ENCODE measurements at places on chromosomes 3 and 15. TPM values are rescaled to one million over a fixed set of nuclear protein-coding genes. Genes with fewer than 3 reads are reported as not detected.

BDH1 gene
- 28.1 TPM for polyA plus RNA-seq

DNA sequence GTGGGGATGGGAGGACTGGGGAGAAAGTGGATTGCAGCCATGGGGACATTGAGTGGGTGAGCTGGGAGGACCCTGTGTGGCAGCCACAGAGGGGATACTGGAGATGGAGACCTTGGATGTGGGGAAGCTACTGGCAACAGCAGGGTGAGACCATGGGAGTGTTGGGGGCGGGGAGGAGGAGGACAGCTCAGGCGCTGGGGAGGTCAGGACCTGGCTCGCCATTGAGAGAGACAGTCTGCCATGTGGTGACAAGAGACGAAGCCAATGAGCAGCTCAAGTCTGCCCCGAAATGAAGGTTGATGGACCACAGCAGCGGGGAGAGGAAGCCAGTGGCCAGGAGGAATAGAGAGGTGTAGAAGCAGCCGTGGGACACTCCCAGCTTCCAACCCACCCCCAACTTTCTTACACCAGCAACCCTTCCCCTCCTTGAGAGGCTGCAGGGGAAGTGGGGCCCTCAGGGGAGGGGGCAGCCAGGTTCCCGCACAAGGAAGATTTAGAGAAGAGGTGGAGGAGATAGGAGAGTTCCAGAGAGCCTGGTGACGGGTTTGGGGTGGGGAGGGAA is 118.1 kb downstream of the ASB7 start:
- no peak for DNase-seq

TEX9 gene
- polyA plus RNA-seq = 0.87 TPM

GRCh38 chr15:51499379-51499976 is 123.1 kb downstream of the DMXL2 start:
- DNase-seq = peak; percentile 30
